ENCODE measurements at places on chromosomes 16 and 17.

DNA sequence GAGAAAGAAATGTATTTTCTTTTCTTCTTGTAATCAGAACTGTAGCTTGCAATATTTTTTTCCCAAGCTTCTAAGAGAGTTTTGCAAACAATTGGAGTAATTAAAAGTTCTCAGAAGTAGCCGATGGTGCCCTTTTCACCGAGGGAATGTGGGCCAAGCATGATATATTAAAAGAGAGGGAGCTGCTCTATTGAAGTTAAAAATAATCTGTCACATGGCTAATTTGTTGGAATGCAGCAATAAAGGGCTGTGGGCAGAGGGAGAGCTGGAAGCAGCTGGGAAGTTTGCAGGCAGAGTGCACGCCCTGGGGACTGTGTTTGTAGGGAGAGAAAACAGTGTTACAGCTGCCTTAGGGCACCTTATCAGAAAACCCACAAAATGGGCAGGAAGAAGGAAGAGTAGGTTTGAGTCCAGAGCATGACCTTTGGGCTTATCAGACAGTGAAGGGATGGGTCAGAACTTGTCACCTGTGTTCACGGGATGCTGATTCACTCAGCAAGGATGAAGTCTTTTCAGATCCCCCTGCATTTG, 18.5 kb upstream of the TERF2 start:
- DNase-seq, result no peak

DNA sequence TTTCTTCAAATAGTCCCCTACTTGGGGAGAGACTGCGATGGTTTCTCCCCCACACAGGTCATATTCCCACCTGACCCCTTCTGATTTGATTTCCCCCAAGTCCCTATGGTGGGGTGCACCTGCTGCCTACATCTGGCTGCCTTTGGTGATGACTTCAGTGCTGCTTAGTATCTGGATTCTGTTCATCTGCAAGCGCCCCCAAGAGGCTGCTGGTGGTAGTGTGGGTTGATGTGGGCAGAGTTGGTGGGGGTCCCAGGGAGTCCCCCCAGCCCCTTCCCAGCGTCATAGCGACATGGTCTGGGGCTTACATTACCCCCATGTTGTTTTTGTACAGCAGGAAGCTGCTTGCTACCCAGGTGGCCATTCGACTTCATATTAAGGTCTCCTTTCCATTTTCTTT, 99.2 kb downstream of the NTN1 start:
- DNase-seq, result no peak

DNA sequence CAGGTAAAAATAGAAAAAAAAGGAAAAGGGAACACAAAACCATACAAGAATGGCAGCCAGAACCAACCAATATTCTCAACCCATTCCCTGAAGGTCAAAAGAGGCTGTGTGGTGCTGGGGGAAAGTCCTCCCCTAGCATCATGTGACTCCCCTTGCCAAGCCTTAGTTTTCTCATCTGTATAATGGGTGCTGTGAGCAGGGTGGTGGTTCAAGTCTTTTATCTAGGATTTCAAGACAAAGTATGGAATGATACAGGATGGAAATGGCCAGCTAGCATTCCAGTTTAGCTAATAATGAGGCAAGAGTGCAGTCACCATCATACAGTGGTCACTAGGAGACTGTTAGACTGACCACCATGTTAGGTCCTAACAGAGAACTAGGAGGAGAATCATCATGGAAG, 20.7 kb downstream of the PSMB3 start:
- no peak for DNase-seq

- no peak for DNase-seq
These were observed 109.9 kb downstream of the TANC2 start for GRCh38 chr17:63075969-63076368.

DNA sequence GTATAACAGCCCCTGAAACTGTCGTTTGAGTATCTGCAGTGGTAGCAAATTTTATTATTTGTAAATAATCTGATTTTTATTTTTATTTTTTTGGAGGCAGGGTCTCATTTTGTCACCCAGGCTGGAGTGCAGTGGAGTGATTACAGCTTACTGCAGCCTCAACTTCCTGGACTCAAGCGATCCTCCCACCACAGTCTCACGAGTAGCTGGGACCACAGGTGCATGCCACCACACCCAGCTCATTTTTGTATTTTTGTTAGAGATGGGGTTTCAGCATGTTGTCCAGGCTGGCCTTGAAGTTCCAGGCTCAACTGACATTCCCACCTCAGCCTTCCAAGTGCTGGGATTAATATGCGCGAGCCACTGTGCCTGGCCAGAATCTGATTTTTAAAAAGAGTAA, 2.8 kb downstream of the NDEL1 start:
- DNase-seq, result no peak

- no peak for DNase-seq
These were observed 202.3 kb upstream of the RPL38 start for GRCh38 chr17:74001145-74001544.

DNA sequence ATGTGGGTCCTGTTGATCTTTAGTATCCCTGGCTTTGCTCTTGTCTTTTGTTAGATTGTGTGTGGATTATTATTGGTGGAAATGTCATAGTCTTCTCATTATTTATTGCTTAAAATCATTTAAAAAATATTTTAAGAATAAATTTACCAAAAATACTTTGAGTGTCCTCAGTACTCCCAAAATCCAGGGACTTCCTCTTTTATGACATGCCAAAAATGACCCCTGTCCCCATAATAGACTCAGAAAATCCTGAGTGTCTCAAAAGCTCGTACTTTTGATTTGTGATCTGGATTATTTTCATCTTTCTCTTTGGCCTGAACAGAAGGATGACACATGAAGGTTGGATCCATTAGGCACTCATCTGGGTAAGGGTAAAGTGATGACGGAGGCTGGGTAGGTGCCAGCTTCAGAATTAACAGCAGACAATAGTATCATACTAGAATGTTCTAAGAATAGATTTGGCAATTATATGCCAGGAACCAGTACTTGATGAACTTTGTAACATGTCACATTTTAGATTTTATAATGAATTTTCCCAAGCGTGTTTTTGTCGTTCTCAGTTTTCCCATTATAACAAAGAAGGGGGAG, 602.2 kb upstream of the CDH8 start:
- no peak for DNase-seq

DNA sequence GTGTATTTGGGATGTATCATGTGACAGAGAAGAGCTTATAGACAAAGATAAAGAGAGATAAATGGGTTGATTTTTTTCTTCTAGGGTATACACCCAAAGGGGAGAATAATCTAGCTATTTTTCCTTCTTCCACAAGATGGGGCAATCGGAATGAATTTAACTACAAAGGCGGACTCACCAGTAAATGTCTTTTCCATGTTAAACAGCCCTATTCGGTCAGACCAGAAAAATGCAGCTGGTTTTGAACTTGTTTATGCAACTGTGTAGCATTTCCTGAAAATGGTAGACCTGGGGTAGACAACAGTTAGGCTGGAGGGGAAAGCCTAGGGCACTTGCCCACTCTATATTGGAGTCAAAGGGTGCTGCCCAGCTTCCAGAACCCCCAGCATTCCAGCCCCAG, 477.1 kb downstream of the TOX3 start:
- no peak for DNase-seq

DNA sequence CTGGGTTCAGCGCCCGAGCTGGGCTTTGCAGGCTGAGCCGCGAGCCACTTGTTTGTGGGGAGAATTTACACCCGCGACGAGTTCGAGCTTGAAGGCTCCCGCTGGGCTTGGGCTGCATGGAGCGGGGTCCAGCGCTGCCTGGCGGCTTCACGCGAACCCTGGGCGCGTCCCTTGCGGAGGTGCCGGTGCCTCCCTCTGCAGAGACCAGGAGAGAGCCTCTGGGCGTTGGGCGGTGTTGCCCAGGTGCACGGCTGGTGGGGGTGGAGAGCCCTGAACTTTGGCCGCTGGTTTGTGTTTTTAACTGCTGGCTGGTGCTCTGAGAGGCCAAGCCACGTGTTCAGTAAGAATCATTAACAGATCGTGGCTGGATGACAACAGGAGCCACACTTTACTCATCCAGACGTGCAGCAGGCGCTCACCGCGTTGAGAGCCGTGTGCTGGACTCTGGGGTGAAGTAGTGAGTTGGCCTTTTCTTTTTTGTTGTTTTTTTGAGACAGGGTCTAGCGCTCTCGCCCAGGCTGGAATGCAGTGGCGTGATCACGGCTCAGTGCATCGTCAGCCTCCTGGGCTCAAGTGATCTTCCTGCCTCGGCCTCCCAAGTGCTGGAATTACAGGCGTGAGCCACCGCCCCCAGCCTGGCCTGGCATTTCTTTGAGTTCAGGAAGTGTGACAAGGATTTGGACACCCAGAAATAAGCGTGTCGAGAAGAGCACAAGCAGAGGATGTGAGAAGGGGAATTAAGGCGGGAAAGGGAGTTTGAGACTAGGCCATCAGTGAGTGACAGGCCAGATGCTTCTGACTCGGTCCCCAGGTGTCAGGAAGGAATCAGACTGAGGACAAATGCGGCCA, 827 bp downstream of the CDK10 start:
- no peak for DNase-seq

DNA sequence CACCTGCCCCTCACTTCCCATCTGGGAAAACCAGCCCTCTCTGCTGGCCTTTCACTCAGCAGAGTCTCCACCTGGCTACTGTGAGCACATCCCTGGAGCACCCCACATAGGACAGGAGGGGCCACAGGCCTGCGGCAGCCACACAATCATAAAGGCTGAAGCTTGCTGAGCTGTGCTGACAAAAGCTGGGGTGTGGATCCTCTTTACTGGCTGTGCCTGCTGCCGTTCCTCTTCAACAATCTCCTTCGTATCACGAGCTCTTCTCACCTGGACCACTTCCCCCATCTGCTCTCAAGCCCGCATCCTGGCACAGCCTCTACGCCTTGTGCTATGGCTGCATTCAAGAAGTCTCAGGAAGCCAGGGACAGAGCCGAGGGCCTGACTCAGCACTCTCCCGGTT, 86.1 kb downstream of the ZNF778 start:
- no peak for DNase-seq

- no peak for DNase-seq
These were observed 1.8 kb downstream of the VASN start for GRCh38 chr16:4373356-4373908.

DNA sequence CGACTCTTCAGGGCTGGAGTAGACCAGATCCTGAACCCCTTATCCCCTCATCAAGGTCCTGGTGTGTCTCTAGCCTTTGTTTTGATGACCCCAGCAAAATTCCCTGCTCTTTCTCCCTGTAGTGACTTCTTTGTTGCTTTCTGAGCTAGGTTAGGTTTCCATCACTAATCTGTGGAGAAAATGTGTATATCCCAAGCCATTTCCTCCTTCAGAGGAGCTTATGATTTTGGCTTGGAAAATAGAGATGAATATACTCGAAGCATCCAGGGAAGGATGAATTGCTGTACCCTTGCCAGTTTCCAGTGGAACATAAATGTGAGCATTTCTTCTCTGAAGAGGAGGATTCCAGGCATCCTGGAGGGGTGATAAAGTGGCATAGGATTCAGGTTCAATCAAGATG, 55.8 kb downstream of the KSR1 start:
- no peak for DNase-seq

DNA sequence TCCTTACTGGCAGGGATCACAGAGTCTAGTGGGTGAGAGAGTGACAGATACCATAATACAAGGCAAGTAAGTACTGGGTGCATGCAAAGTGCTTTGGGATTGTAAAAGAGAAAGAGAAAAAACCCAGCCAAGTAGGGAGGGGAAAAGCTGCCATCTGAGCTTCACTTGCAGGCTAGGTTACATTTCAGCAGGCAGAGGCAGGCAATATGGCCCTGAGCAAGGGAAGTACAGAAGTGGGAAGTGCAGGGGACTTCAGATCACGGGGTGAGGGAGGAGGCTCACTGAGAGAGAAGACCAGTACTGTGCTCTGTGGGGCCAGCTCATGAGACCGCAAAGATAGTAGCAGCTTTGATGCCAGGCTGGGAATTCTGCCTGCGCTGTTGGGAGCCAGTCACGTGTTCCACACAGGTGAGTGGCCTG, 230.6 kb downstream of the MSI2 start:
- DNase-seq, result no peak

DNA sequence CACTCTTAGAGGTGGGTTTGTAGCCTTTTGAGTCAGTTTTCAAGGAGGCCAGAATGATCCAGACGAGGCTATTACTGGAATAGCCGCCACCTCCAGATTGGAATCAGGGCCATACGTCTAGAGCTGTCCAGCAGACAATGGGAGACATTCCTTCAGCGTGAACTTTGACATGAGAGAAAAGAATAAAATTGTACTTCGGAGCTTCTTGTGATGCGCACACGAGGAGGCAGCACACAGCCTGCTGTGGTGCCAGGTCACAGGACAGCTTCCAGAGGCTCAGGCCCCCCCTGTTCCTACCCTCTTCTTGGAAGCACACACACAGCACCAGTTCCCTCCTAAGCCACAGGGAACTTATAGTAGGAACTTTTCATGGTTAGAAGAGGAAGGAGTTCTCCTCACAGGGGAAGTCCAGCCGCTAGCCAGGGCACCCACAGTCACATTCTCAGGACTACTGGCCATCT, 81.0 kb downstream of the VPS53 start:
- DNase-seq, result no peak

DNA sequence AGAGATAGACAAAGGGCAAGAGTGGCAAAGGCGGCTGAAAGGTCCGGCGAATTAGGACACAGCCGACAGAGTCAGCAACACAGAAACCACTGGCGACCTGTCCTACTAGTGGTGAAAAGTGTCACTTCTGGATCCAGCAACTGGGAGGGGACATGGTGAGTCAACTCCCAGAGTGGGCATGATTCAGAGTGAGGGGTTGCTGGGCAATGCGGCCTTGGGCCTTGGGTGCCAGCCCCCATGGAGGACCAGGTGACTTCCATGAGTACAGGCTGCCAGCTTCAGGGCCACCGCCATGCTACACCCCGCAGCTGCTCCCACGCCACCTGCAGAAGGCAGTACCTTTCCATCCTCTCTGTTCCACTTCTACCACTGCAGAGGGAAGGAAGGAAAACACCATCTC, 110.6 kb downstream of the ZFHX3 start:
- no peak for DNase-seq

GRCh38 chr16:31088459-31089183, at the start of gene PRSS53:
Gene PRSS53, minus strand, starts transcription at chr16:31088943. Its CDS starts 134 bp downstream, at chr16:31088809.
- DNase-seq, result no peak

GRCh38 chr16:73279451-73279850, 231.5 kb upstream of the ZFHX3 start:
- DNase-seq, result no peak

GRCh38 chr16:66913081-66913480, 5.6 kb downstream of the CDH16 start:
- no peak for DNase-seq

DNA sequence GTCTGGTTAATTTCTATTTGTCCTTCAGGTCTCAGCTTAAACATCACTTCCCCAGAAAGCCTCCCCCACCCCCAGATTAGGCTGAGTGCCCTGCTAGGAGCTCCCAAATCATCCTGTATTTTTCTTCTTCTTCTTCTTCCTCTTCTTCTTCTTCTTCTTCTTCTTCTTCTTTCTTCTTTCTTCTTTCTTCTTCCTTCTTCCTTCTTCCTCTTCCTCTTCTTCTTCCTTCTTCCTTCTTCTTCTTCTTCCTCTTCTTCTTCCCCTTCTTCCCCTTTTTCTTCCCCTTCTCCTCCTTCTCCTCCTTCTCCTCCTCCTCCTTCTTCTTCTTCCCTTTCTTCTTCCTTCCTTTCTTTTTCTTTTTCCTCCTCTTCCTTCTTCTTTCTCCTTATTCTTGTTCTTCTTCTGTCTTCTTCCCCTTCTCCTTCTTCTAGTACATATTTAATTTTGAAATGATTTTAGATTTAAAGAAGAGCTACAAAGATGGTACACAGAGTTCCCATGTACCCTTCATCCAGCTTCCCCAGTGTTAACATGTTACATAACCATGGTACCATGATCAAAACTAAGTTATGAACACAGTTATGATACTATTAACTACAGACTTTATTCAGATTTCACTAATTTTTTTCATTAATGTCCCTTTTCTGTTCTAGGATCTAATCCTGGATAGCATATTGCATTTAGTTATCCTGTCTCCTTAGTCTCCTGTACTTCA, 27.1 kb upstream of the DHX40 start:
- no peak for DNase-seq
